Spinal cord (tissue), 10 donors: ENCODE measurements at places on chromosomes 1 and 21.

- no peak for DNase-seq
Observed at GRCh38 chr1:96688767-96689166, 32.8 kb upstream of the PTBP2 start.

DNA sequence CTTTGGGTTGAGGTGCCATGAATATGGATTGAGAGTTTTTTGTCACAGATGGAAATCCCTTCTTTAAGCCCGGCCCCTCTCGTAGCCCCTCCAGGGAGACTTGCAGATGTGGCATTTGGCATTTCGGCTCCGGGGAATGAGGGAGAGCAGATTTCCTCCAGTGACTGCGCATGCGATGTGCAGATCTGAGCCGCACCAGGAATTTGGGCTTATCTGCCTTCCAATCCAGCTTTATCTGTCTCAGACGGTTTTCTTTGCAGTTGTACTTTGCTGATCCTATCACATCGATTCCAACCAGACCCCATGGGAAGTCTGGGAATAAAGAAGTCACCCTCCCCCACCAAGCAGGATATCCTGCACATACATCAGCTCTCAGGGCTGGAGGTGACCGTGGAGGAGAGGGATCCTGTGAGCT lies 11.7 kb downstream of the KIF26B start:
- DNase-seq: peak; percentile 57

DNA sequence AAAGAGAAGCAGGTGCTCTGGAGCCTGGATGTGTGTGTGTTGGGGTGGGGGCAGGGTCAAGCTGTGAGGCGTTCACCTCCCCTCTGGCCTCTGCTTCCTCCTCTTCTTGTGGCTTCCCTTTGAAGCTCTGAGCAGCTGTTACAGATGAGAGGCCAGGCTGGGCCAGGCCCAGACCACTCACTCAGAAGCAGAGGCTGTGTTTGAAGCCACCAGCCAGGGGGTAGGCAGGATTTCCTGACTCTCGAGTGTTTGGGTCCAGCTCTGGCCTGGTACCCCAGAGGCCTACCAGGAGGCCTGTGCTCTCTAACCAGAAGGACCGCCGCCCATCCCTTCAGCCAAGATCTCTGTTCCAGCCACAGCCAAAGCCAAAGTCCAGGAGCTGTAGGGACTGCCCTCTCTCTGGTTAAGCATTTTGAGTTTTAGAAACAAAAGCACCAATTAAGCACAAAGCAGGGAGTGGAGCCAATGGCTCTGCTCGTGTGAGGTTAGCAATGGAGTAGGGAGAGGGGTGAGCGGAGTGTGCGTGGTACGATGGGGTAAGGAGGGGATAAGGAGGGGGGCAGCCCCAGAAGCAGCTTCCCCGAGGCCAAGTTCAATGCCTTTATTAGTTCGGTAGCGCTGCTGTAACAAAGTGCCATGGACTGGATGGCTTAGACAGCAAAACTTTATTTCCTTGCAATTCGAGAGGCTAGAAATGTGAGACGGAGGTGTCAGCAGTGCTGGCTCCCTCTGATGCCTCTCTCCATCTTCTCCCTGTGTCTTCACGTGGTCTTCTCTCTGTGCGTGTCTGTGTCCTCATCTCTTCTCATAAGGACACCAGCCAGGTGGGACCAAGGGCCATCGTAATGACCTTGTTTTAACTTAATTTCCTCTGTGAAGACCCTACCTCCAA lies 20.5 kb downstream of the RCSD1 start:
- DNase-seq: no peak

- DNase-seq: no peak
Observed at GRCh38 chr1:227940791-227941241, 6.9 kb downstream of the WNT9A start.

- peak; percentile 17 for DNase-seq
Observed at GRCh38 chr1:245079021-245079609, 75.7 kb upstream of the KIF26B start.

DNA sequence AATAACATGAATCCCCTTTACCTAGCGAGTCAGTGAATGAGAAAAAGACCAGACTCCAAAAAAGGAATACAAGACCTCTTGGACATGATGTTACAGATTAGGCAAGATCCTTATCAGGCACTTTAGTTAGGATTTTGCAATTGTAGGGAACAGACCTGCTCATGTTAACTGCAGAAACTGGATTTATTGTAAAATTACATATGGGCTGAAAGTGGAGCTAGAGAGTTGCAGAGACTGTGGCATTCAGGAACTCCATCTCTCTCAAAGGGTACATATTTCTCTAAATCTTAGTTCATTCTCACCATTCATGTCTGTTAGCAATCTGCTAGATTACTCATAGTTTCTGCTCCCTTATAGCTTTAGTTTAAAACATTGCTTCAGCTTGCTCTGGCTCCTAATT lies 142.2 kb downstream of the PAPPA2 start:
- DNase-seq: no peak
